ENCODE measurements at places on chromosomes 3 and 15. TPM values are rescaled to one million over a fixed set of nuclear protein-coding genes. Genes with fewer than 3 reads are reported as not detected.
A peak's percentile ranks its signal among the peaks of the same experiment; 100 is the strongest.

Gene SLC27A2
- 2.5 TPM for total RNA-seq

DNA sequence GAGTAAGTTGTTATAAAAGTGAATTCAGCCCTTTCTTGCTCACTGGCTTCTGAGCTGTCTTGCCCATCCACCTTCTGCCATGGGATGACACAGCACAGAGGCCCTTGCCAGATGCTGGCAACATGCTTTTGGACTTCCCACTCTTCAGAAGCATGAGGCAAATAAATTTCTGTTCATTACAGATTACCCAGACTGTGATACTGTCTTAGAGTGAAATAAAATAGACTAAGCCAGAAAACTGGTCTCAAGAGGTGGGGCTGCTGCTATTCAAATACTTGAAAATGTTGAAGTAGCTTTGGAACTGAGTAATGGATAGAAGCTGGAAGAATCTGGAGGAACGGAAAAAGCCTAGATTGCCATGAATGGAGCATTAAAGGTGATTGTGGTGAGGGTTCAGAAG lies 170.4 kb downstream of the ZMAT3 start:
- no peak for DNase-seq

Gene PARP15
- total RNA-seq, result 4.8 TPM

DNA sequence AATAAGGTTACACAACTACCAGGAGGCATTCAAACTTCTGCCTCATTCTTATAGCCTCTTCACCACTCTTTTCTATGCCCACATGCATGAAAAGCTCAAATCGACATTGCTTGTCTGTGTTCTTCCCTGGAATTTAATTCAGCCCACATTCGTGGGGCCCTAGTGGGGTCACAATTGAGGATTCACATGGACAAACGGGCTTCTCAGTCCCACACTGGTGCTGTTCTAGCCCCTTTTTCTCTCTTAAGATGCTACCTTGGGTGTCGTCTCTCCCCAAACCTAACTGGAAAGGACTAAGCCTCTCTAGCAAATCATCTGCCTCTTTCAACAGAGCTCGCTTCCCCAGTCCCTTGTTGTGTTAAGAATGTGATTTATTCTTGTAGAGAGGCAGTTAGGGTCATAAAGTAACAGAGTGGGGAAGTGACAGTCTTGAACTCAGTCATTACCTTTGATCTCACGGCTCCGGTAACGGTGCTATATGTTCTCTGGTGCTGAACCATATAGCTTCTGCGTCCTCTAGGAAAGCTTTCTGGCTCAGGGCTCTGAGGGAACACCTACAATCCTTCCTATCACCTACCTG lies 4.9 kb downstream of the LPP start:
- DNase-seq, result no peak

DNA sequence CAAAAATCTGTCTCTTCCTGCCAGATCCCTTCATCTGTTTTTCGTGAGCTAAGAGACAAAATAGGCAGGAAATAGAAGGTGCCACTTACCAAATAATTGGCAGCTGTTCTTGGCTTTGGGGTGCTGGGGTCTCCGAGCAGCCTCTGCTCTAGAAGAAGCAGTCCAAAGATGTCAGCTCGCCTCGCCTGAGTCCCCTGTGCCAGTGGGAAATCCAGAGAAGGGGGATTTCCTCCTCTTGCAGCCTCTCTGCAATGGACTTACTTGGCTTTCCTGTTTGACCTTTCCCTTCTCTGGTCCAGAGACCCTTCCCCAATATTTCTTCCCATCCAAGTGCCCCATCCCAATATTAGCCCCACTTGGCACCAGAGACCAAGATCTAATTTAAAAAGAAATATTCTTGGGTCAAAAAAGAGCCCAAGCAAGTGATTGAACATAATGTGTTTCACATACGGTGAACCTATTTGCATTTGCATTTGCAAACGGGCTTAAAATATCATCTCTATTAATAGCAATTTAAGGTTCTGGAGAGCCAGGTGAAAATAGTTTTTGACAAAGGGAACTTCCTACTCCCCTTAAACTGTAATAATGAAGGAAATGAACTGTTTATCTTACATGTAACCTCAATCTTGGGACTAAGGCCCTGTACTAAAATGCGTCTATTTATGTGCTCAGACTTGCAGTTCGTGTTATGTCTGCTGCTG lies 23.2 kb downstream of the CD86 start:
- no peak for DNase-seq

Gene PPARG
- total RNA-seq, result 17.6 TPM

Gene TRH
- total RNA-seq, result 0.87 TPM

Gene AHSG
- 0.81 TPM for total RNA-seq

Gene GOLGA8T
- 9.0 TPM for total RNA-seq

- peak; percentile 54 for DNase-seq
These were observed 50.1 kb downstream of the HCN4 start for GRCh38 chr15:73318463-73319351.

- no peak for DNase-seq
These were observed 1066.0 kb downstream of the AGBL1 start for GRCh38 chr15:87145696-87146095.

GRCh38 chr15:66027268-66027805 lies 158.0 kb downstream of the RAB11A start:
- no peak for DNase-seq

DNA sequence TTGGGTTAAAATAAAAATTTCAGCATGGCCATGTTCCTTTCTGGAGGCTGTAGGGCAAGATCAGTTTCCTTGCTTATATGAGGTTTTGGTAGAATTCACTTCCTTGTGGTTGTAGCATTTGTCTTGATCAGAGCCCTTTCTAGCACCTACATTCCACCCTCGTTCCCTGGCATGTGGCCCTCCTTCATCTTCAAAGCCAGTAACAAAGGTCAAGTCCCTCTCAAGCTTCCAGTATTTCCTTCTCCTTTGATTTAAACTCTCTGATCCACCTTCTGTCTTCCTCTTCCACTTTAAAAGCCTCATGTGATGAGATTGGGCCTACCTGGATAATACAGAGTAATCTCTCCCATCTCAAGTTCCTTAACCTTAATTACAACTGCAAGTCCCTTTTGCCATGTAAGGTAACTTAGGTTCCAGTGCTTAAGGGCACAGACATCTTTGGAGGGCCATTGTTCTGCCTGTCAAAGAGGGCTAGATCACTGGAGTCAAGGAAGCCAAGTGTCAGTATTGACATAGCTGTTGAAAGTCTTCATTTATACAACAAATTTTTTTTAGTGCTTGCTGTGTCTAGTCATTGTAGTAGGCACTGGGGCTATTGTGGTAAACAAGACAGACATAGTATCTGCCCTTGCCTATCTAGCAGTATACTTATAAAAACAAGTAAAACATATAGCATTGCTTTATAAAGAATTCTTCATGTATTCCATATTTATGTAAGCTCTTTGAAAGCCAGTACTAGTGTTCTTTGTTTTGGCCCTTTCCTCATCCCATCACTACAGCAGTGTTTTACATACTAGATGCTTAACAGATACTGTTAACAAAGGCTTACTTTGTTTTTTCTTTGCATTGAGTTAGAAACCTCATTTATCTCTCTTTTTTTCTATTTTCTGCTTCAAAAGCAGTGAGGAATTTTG lies 40.7 kb downstream of the GLCE start:
- no peak for DNase-seq

- no peak for DNase-seq
These were observed 6.8 kb downstream of the CHSY1 start for GRCh38 chr15:101244889-101245668.

GRCh38 chr3:159845737-159846136 lies 142.9 kb upstream of the IL12A start:
- DNase-seq, result no peak

Gene GHSR
- total RNA-seq, result 0.31 TPM

Gene KCNMB2
- total RNA-seq, result not detected

DNA sequence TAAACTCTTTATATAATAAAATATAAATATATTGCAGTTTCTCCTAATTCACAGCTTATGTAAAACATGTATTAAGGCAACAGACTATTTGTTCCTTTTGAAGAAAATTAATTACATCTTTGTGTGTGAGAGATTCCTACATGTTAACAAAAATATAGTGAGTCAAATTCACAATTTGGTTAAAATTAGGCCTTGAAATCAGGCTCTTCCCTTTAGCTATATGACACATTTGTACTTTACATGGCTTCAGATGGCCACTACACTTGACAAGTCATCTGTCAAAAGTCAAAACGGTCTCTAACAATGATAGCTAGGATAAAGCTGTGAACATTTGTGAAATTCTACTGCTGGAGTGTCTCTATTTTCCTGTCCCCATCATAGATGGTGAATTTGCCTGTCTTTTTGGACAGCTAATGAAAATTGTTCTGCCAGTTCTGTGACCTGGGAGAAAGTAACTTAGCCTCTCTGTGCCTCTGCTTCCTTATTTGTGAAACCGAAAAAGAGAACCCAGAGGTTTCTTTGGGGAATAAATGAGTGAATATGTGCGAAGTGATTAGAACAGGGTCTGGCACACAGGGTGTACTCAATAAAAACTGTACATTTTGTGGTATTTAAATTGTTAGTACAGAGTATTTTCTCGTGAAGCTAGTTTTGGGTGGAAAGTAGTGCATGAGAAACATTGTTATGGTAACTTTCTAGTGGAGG lies 23.6 kb downstream of the TM4SF4 start:
- DNase-seq, result no peak

DNA sequence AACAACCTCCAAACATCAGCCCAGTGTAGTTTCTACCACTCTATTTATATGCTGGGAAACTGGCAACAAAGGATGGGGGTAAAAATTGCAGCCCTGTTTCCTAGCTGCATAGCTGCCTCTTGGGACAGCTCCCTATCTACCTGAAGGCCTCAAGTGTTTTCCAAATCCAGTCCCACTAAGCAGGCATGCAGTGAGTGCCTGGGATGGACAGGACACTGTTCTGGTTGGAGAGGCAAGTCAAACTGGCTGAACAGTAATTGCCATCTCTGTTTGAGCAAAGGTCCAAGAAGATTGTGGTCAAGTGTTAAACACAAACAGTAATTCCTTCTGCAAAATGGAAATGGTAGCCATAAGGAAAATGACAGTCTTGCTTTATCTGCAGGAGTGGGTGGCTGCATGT lies 125.4 kb downstream of the FMN1 start:
- DNase-seq, result no peak

DNA sequence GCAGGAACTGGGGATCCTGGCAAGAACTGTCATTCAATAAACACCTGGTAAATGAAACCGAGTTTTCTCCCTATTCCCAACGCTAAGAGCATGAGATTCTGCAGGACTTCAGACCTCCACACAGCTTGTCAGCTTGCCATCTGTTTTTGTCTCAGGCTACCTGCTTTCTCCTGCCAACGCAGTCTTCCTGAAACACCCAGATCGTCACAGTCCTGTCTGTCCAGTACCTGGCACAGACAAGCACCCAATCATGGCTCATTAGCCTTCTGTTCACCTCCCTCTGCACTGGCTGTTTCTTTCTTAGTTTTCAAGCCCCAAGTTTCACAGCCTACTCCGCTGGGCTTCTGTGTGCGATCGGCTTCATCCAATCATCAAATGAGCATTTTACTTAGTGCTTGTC lies 5.0 kb downstream of the SLC12A8 start:
- no peak for DNase-seq

DNA sequence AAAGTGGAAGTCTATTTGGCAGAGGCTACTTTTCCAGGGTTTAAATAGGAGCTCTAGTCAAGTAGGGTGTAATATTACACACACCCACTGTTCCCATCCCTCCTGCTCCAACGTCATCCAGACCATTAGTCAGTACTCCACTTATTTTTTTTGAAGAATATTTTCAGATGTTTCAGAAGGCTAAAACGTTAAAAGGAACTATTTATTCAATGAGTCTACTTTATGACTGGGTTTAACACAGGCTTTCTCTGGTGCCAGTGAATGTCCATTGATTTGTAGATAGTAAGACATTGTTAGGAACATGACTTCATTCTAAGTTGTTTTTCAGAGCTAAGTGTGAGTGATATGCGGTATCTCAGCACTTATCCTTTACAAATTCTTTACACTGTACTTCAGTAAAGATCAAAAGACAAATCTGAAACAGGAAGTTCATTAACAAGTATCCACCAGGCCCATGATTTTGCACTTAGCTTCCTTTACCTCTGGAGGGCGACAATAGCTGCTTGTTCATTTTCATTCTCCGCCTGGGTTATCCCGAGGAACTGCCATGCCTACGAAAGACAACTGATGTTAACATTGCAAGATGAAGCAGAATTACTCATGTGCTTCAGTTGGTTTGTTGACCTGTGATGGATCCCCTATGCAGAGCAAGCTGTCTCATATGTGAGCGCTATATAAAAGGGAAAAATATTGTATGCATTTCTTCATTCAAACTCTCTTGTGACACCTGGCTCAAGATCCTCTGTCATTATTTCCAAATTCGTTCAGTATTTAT lies 158.7 kb downstream of the USP13 start:
- DNase-seq, result peak; percentile 62

Gene ZPLD1
- total RNA-seq, result 0.74 TPM

Gene SAXO2
- total RNA-seq, result 22.1 TPM

DNA sequence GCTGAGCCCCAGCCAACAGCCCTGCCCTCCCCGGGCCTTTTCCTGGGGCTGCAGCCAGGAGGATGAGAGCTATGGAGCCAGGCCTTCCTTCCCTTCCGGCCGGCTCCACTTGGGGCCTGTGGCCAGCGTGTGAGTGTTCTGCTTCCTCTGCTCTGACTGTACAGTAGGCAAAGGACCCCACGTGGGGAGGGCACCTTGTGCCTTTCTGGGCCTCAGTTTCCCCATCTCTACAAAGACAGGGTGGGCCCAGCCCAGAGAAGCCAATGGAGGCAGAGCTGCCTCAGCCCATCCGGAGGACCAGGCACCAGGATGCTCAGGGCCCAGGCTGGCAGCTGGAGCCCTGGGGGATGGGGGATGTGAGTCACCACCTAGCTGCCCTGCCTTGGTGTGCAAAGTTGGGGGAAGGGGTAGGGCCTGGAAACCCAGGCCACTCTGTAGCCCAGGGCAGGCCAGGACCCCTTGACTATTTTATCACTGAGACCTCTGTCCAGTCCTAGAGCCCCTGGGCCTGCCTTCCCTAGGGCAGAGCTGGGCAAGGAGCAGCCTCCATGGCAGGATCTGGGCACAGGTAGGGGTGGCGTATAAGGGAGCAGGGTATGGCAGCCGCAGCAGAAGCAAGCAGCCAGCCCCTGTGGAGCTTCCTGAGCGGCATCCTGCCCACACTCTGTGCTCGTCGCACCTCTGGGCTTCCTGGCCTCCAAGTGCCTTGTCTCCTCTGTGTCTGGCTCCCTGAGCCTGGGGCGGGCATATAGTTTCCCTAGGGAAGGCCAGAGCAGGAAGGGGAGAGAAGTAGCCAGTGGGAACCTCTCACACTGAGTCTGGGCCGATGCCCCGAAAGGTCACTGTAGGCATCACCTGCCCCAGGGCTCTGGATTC lies 1.8 kb downstream of the PSTPIP1 start:
- peak; percentile 32 for DNase-seq

DNA sequence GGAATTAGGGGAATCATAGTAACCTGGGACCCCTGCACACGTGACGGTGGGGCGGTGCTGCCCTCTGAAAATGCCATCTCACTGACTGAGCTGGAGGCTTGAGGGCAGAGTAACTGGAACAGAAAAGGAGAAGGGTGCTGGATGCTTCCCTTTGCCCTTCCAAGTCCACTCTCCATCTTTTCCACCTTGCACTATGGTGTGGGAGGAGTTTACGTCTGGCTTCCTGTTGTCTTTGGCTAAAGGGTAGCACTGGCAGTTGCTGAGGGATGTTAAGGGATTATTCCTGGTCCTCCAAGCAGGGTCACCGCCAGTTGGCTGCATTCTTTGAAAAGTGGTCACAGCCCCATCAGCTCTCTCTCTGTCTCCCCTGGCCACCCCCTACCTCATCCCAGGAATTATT lies 129.4 kb upstream of the SNTN start:
- no peak for DNase-seq

All from testis (tissue), 5 donors.